Activated T-helper 1 cell treated with anti-CD3 and anti-CD28 coated beads, Interleukin-12 subunit alpha, Interleukin-12 subunit beta, Interleukin-2, Interleukin-4 antibody, amounts not matched to agents 30 ng/mL and 10 ng/mL and 1 ng/mL, durations not matched to agents 14 hours and 24 hours and 36 hours (primary cell): ENCODE measurements at places on chromosomes 4 and X. TPM values are rescaled to one million over a fixed set of nuclear protein-coding genes. Genes with fewer than 3 reads are reported as not detected.

FGF13 gene
- not detected in 2 replicates for total RNA-seq

CFAP299 gene
- total RNA-seq = not detected in 2 replicates

TCEAL5 gene
- total RNA-seq = not detected in 2 replicates

DIAPH2 gene
- total RNA-seq = 10.8 and 11.6 TPM in 2 replicates

ATOH1 gene
- not detected in 2 replicates for total RNA-seq

PAGE5 gene
- not detected in 2 replicates for total RNA-seq

SPANXN4 gene
- not detected in 2 replicates for total RNA-seq

FMR1NB gene
- not detected in 2 replicates for total RNA-seq

CFAP47 gene
- total RNA-seq = not detected in 2 replicates

DNA sequence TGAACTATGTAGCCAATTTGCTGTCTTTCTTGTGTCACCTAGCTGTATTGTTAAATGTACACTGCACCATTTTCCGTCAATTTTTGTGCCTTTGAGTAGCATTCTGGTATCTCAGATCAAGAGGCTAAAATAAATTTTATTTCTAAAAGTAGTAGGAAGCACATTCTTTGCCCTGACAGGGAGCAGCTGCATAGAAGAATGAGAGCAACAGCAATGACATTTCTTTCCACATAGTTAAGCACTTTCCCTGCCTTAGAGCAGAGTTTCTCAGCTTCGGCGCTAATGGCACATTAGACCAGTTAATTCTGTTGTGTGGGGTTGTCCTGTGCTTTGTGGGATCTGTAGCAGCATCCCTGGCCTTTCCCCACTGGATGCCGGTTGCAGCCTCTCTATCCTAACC lies 173.9 kb downstream of the CHIC2 start:
- no peak for DNase-seq

GRCh38 chrX:15600049-15600448 lies 711 bp downstream of the ACE2 start:
- DNase-seq = no peak

DNA sequence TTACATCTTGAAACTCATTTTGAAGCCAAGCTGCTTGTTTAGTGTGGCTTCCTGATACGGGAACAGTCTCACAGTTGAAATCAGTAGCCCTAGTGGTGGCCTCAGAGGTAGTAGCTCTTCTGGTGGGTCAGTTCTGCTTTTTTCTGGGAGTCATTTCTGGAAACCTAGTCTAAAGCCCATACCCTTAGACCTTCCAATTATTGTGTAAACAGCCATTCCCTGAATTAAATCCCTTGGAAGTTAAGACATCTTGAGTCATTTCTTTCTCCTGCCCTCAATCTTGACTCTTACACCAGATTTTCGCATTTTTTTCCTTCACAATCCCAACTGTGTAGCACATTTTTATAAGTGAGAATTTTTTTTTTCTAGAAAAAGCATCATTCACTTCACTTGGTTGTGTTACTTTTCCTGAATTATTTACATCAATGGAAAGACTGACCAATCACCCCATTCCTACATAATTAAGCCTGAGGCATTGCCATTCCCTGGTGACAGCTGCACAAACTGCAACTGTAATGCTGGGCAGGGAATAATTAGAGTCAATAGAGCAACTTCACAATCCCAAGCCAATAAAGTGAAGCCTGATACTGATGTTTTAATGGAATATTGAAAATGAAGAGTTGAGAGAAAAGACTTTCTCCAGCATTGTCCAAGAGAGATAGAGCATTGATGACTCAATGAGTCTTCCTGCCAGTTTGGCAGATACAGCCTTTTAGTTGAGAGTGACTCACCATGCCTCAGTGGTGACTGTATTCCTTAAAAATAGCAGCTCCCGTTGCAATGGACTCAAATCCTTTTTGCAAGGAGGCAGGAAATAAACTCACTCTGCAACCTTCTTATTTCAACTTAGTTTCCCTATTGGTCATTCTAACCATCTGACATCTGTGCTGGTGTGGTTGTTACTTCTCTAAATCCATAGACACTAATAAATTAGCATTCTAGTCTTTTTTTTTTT lies 13.0 kb upstream of the SEPSECS start:
- DNase-seq = no peak

DNA sequence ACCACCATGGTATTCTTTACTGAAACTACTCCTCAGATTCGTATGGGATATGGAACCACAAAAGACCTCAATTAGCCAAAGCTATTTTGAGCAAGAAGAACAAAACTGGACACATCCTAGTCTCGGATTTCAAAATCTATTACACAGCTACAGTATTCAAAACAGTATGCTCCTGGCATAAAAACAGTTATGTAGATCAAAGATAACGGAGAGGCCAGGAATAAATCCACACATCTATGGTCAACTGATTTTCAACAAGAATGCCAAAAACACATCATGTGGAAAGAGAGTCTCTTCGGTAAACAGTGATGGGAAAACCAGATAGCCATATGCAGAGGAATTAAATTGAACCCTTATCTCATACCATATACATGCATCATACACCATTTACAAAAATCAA lies 155.3 kb downstream of the SPCS3 start:
- DNase-seq = no peak

DNA sequence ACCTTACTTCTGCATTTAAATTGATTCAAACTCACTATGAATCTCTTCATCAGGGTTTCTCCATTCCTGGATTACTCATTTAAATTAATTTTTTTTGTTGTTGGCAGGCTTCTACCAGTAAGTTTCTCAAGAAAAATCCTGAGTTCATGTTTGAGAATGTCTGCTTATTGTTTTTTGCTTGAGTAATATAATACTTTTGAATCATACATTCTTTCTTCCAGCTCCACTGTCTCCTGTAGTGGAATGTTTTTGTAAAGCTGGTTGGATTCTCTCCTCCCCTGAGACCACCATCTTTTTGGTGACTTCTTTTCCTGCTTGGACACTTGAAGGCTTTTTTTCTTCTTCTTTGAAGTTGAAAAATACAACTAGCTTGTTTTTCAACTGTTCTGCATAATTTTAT lies 4.3 kb upstream of the MID1IP1 start:
- no peak for DNase-seq

DNA sequence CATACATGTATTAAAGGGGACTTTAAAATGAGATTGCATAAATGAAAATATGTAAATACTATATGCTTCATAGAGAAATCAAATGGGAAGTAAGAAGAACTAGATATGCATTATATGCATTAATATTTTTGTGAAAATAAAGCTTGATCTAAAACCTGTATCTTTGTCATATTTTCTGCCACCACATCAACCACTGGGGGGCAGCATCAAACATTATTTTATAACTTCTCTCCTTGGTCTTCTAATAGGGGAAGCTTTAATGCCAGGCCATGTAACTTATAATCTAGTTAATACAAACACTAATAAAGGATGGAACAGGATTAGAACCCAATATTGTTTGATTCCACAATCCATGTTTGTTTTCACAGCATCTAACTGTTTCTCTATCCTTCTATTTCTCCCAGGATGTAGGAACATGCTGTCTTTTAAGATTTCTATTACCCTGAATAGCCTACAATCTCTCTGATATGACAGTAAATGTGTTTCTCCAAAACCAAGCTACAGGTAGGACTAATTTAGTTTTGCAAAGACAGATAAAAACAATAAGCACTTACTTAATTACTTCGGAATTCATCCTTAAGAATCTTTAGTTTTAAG lies 10.0 kb downstream of the QRFPR start:
- DNase-seq = no peak

DNA sequence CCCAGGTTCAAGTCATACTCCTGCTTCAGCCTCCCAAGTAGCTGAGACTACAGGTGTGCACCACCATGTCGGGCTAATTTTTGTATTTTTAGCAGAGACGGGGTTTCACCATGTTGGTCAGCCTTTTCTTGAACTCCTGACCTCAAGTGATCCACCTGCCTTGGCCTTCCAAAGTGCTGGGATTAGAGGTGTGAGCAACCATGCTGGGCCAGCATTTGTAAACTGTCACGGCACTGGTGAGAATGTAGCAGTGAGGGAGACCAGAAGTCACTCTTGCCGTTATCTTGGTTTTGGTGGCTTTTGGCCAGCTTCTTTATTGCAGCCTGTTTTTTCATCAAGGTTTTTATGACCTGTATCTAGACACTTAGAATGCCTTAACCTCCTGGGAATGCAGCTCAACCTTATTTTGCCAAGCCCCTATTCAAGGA lies 22.4 kb downstream of the PCDH18 start:
- DNase-seq = no peak

GRCh38 chrX:107659286-107659685 lies 31.0 kb downstream of the PRPS1 start:
- DNase-seq = no peak

DNA sequence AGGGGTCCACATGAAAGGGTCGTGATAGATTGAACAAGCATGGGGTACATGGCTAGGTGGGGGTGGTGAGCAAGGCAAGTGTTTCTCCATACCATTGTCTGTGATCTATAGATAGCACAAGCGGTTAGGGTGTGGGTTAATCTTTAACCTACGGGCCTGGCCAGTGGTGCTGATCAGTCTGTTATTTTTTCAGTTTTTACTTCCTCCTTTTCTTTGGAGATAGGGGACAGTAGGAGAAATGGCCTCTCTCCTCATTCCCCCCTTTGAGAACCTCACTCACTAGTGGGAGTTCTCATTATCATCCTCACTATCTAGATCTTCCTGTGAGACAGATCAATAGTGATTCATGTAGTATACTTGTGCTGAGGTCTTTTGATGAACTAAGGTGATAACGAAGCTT lies 16.2 kb upstream of the GPKOW start:
- DNase-seq = no peak

- no peak for DNase-seq
Observed at GRCh38 chrX:131577999-131578734, 34.3 kb downstream of the OR13H1 start.

GRCh38 chr4:179751669-179752068 lies 2309.4 kb upstream of the AGA start:
- no peak for DNase-seq

- no peak for DNase-seq
Observed at GRCh38 chr4:140811429-140811828, 55.2 kb upstream of the TBC1D9 start.

DNA sequence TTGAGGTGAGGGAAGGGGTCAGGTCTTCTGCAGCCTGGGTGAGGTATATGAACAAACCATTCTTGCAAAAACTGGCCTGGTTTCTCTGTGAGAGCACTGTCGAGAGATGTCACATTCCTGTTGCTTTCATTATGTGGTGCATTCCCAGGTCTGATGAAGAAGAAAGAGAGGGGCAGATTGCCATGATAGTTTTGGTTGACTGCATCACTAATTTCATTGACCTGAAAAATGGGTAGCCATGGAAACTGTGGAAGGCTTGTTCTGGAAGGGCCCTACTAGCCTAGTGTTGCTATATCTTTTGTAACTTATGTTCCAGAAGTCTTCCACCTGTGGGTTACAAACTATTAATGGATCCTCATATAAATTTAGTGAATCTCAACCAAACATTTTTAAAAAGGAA lies 32.9 kb upstream of the CYBB start:
- no peak for DNase-seq

DNA sequence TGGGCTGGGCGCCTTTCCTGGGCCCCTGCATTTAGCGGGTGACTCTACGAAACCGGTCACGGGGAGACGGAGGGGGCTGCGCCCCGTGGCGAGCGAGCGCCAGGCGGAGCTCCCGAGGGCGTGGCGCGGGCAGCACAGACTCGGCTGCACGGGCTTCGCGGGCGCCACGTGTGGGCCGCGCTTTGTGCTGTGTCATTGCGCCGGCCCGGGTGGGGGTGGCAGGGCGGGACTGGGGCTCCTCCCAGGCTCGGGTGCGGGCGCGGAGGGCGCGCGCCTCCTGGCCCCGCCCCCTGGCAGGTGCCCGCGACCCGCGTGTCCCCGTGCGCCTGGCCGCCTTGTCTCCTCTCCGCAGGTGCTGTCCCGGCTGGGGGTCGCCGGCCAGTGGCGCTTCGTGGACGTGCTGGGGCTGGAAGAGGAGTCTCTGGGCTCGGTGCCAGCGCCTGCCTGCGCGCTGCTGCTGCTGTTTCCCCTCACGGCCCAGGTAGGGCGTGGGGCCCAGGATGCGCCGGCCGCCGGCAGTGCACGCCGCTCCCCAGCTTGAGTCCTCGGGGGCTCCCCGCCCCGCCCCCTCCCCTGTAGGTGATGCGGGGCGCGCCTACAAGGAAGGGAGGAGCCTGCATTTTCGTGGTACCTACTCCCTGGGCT lies 651 bp downstream of the UCHL1 start:
- no peak for DNase-seq

DNA sequence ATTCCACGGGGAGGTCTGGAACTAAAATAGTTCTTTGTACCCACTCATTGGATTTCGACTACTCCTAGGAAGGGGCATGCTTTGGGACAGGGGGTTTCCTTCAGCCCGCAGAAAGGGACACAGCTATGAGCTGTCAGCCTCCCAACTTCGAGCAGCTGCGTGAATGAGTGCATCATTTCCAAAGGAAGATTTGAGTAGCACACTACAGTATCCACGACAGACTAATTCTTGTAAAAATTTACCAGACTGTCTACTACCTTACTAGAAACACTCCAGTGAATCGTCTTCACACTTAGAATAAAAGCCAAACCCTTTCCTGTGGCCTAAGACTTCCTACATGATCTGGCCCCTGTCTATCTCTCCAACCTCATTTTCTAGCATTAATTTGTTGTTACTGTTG lies 101.9 kb downstream of the MAOA start:
- DNase-seq = no peak

- no peak for DNase-seq
Observed at GRCh38 chr4:88674565-88674964, 23.1 kb downstream of the NAP1L5 start.

GRCh38 chr4:81113024-81113423 lies 82.5 kb downstream of the BMP3 start:
- DNase-seq = no peak

- DNase-seq = no peak
Observed at GRCh38 chrX:119809185-119809666, 17.8 kb upstream of the RPL39 start.

- DNase-seq = no peak
Observed at GRCh38 chr4:102454268-102454667, 46.9 kb upstream of the NFKB1 start.

- DNase-seq = no peak
Observed at GRCh38 chr4:55633903-55634302, 2.2 kb downstream of the NMU start.

- DNase-seq = no peak
Observed at GRCh38 chr4:65954416-65954815, 284.1 kb upstream of the EPHA5 start.

- no peak for DNase-seq
Observed at GRCh38 chr4:126004941-126005340, 690.2 kb downstream of the FAT4 start.

DNA sequence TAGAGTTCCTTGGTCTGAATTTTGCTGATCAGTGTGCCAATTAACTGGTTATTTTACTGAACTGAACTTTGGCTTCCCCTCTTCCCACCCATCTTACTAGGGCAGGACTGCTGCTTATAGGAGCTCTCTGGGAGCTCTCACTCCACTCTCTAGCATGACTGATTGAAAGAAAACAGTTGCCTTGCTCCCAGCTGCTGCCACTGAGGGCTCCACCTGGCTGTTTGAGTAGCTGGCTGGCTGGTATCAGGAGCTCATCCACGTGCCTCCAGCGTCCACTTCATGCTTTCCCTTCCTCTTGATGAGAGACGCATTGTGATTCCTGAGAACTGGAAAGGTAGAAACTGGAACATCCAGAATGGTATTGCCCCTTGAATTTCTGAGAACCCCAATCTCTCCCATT lies 73.0 kb upstream of the KLHL13 start:
- no peak for DNase-seq

- DNase-seq = no peak
Observed at GRCh38 chr4:37268319-37268718, 23.8 kb downstream of the NWD2 start.

GRCh38 chrX:20218836-20219505 lies 47.7 kb downstream of the RPS6KA3 start:
- no peak for DNase-seq
